ENCODE measurements at places on chromosomes 11 and 22.

- no peak for DNase-seq
Observed at GRCh38 chr11:122756417-122756816, 81.9 kb upstream of the CRTAM start.

DNA sequence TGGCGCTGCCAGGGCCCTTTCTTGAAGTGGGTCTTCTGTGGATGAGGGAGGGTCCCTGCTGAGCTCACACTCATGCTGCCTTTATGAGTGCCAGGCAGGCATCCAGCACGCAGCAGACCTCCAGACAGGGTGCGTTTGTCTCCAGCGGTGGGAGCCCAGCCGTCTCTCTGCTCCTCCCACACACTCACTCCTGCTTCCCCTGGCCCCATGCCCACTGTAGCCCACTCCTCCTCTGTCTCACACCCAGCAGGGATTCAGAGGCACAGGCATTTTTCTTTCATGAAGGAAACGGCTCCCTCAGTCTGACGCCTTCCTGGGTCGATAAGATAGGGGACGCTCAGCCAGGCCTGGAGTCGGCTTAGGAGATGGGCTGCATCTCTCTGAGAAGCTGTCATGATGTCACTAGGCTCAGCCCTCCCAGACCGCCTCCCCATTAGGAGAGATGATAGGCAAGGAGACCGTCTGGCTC lies 183.9 kb upstream of the NCAM1 start:
- DNase-seq, result no peak

DNA sequence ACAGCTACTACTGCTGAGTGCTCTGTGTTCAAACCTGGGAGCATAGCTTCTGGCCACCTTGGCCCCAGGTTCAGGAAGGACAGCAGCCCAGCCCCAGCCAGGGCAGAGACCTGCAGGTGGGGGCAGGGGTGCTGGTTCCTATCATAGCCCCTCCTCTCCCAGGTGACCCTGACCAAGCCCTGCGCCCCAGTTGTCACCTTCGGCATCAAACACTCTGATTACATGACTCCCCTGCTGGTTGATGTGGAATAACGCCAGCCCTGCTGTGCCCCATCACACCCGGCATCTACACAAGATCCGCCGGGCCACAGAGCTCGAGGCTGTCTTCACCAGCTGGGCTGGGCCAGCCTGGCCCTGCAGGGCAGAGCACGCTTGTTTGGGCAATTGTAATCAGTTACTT lies 6.9 kb downstream of the SCGB1C1 start:
- no peak for DNase-seq

DNA sequence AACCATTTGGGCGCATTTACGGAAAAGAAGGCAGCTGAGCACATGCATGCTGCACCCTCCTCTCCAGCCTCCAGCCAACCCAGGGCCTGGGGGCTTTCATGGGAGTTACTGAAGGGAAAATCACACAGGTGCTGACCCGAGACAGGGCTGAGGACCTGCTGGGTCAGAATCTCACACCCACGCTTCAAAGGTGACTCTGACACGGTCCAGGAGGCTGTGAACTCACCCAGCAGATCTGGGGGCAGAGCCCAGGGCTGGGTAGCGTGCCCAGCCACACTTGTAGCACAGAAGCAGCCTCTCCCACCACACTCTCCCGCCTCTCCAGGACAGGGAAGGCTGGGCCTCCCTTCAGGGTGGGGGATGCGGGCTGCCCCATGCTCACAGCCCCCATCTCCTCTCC lies 347.6 kb downstream of the CTTN start:
- no peak for DNase-seq

- DNase-seq, result no peak
Observed at GRCh38 chr11:77300695-77301094, 791 bp downstream of the GDPD4 start.

GRCh38 chr11:26571861-26572654 lies at the start of gene MUC15:
Gene MUC15 (minus strand): TSS chr11:26572263. CDS start chr11:26567094, 5,169 bp downstream.
- DNase-seq, result no peak

GRCh38 chr11:113908098-113908497 lies 3.5 kb downstream of the HTR3B start:
- no peak for DNase-seq

DNA sequence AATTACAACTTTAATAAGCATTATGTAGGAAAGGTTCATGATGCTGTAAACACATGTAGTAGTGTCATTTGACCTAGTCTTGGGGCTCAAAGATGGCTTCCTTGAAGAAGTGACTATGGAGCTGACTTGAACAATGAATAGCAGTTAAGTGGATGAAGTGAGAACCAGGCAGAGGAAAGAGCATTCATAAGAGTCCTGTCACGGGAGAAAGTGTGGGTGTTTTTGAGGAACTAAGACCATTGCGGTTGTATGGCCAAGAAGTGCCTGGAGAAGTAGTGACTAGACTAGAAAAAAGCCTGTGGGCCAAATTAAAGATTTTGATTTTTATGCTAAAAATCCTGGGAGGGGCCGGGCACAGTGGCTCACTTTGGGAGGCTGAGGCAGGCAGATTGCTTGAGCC lies 7.2 kb upstream of the IL18BP start:
- DNase-seq, result no peak

DNA sequence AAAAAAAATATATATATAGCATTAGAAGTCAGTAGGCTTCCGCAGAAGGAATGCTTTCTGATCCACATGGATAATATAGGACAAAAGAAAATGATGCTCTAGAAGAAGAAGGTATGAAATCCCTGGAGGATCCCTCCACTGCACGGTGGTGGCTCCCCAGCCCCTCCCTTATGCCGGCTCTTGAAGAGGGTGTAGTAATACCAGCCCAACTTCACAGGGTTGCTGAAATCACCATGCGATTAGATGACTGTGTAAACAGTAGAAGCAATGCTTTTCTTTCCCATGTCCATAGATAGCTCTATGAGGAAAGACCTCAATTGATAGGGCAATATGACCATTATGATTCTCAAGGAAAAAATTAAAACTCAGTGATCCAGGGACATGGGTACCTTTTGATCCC lies 3.2 kb upstream of the ETS1 start:
- DNase-seq, result no peak

GRCh38 chr11:45365961-45366618 lies 79.9 kb upstream of the SYT13 start:
- no peak for DNase-seq

DNA sequence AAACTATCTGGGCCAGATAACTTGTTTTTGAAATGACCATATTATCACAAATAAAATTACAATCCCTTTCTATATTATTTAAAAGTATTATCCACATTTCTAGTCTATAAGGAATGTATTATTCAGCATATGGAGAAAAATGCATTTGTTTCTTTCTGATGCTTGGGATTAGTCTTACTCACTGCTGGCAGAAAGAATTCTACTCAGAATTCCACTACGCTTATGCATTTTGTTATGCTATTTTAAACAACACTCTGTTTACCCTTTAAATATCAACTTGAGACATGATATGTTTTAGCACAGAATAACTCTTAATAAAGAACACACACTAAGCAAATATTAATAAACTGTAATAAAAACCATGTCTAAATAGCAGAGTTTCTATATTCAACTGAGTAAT lies 77.6 kb upstream of the ANO3 start:
- DNase-seq, result no peak

- no peak for DNase-seq
Observed at GRCh38 chr11:90818196-90818745, 595.4 kb upstream of the CHORDC1 start.

GRCh38 chr11:105189581-105189980 lies 50.0 kb upstream of the CARD18 start:
- DNase-seq, result no peak

Data from iPS DF 6.9 (cell line).